Right cardiac atrium (tissue), 5 donors: ENCODE measurements at places on chromosomes 6 and 20. TPM values are rescaled to one million over a fixed set of nuclear protein-coding genes. Genes with fewer than 3 reads are reported as not detected.

The DPPA5 gene
- not detected for total RNA-seq

DNA sequence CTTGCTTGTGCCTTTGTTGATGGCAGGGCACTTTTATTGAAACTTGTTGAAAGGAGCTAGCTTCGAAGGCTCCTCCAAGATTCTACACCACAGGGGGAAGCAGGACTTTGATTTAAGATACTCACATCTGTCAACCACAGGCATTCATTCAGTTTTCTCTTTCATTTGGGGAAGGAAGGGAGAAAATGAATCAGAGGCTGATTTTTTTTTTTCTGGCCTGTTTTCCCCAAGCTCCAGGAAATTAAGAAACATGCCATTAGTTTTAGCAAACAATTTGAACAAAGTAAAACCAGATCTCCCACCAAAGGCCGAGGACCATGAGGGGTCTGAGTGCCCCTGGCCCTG lies 8.7 kb upstream of the APCDD1L start:
- no peak for DNase-seq

DNA sequence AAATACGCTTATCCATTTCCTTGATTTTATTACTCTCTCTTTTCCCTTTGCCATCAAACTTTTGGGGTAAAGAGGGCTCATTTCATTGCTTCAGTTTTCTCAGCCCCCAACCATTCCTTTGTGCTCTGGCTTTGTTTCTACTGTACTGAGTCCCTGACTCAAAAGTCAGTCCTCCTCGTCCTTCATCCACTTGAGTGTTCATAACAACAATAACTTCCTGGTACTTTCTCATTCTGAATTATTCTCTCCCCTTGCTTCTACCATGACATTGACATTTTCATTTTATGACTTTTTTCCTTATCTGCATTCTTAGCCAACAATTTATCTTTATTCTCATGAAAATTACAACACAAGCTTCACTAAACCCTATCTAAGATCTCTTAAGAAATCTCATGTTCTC lies 911 bp downstream of the ENPP3 start:
- DNase-seq: no peak

The JPH2 gene
- total RNA-seq: 99.0 TPM

DNA sequence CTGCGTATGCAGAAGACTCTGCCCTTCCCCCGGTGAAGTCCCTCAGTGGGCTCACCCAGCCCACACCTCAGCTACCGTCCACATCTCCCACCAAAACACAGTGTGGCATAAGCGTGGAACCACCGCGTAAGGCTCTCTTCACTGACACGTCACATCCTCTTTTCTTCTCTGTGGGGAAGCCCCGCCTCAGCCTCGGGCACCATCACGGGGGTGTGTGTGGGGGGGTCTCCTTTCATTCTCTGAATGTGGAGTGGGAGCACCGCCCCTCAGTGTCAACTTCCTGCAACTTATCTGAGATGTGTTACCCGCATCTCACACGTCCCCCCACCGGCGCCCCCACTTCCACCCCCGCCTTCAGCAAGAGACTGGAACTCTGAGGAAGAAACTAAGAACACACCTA lies 388.4 kb upstream of the JARID2 start:
- DNase-seq: peak; percentile 63

DNA sequence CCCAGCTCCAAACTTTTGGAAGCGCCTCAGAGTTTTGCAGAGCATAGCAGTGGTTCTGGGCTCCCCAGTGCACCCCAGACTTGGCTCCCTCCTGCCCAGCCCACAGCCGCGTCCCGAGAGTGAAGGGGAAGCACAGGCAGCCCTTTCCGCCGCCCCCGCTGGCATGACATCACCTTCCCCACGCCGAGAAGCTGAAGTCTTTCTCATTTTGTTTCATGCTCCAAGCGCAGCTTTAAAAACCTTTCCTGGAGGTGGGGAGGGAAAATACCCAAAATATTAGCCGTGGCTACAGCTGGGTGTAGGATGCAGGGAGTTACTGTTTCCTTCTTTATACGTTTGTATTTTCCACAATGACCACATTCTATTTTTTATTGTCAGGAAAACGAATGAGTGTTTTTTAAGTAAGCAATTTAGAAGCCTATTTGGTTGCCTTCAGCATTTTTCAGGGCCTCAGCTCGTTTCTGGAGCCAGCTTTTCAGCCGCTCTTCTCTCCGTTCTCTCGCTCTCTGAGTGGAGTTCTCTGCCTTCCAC lies 72.9 kb downstream of the SNX5 start:
- DNase-seq: peak; percentile 86
